ENCODE measurements at places on chromosomes 6 and 20.
A peak's percentile ranks its signal among the peaks of the same experiment; 100 is the strongest.

- DNase-seq, result no peak
Measured at GRCh38 chr20:43576108-43576507, 14.6 kb upstream of the IFT52 start.

DNA sequence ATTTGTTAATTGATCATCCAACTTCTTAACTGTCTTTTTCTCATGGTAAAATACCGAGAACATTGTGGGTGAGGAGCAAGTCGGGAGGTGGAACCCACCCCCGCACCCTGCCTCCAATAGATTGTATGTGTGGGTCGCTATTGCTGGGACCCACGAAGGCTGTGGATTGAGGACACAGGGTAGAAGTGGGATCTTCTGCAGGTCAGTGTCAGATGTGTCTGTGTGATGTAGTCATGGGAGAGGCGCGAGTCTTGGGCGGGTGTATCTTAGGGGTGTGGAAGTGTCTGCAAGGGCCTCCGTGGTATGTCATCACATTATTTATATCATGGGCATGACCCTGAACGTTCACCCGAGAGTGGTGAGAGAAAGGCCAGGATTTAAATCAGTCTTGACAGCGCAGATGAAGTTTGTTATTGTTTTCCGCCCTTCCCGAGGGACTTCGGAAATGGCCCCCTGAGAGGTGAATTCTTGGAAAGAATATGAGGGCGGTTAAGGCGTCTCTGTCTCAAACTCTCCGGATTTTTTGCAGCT, 472 bp upstream of the PAQR8 start:
- peak; percentile 12 for DNase-seq

GRCh38 chr20:1403624-1404023, 10.8 kb upstream of the FKBP1A start:
- DNase-seq, result no peak

GRCh38 chr6:27136978-27137814, 110.3 kb upstream of the PRSS16 start:
- no peak for DNase-seq

DNA sequence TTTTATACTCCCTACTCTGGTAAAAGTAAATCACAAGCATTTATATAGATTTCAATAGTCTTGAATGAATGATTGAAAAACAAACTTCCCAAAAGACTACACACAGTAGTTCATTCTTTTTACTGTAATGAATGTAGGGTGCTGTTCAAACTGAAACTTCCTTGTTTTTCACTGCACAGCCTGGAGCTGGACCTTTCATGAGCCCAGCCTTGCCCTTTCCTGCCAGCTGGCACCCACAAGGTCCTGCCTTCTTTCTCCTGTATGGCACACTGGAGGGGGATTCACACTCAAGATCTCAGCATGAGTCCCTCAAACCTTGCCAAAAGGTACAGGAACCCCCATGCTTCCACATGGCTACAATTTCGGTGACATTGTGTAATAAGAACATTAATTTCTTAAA, 50.9 kb downstream of the COL12A1 start:
- no peak for DNase-seq

GRCh38 chr6:132513831-132514545, 1.1 kb upstream of the STX7 start:
- no peak for DNase-seq

DNA sequence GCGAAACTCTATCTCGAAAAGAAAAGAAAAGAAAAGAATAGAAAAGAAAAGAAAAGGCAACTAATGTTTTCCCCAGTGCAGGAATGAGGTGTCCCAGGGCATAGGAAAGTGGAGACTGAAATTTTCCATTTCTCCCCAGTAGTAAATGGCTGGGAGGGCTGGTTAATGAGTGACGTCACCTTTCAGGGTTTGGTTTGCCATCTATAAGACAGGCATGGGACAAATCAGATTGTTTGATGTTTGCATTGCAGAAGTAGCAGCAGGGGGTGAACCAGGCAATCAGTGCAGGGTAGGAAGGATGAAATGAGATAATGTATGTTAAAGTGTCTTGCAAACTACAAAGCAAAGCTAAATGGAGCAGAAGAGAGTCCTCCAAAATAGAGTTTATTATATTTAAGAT, 533.4 kb downstream of the PKHD1 start:
- no peak for DNase-seq

- DNase-seq, result no peak
Measured at GRCh38 chr20:38460040-38460623, 12.5 kb upstream of the RALGAPB start.

- DNase-seq, result no peak
Measured at GRCh38 chr6:151275566-151275965, 35.8 kb downstream of the AKAP12 start.

GRCh38 chr20:59976156-59976782, 18.0 kb downstream of the CDH26 start:
- no peak for DNase-seq

DNA sequence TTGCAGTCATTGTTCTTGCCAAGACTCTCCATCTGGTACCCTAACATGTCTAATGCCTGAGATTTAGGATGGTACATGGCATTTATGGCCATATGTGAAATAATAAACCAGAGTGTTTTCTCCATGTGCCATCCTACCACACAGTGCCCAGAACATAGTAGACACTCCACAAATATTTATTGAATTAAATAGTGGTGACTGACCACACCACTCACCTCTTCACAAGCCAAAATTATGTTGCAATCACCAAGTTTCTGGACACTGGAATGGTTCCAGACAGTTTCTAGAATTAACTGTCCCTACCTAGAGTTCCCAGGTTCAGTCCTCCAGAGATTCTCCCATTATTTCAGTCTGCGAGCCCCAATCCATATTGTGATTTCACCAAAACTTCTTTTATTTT, 427.3 kb downstream of the KIF16B start:
- no peak for DNase-seq

DNA sequence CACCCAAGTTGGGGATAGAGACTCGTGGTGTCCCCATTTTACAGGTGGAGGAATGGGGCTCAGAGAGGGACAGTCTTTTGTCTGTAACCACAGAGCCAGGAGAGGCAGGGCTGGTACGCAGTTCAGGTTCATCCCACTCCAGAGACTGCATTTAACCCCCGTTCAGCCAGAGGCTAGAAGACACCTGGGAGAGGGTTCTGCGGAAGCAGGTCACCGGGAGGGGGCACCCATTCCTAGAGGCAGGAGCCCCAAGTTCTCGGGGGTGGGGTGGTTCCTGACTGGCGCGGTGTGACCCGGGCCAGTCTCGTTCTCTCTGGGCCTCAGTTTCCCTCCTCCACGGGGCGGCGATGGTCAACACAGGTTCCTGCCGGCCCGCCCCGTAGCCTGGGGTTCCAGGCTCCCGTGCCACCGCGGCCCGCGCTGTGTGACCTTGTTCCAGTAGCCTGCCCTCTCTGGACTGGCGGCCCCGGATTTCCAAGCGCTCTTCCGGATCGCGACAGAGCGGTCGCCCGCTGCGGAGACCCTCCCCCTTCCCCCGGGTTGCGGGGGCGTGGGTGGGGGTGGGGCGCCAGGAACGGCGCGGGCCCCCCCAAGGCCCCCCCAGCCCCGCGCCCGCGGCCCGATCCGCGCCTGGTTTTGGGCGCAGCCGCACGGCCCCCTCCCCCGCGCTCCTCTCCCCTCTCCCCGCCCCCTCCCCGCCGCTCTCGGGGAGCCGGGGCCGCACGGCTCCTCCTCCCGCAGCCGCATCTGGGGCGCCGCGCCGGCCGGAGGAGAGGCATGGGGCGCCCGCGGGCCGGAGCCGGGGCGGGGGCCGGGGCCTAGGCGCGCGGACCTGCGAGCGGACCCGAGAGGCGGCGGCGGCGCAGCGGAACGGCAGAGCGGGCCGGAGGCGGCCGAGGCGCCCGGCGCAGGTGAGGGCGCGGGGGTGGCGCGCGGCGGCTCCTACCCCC, at the start of gene DLGAP4:
DLGAP4 (plus strand) TSS at position 738 of the 950 bp plus-strand sequence. CDS start 125,379 bp downstream, outside the sequence.
- no peak for DNase-seq

DNA sequence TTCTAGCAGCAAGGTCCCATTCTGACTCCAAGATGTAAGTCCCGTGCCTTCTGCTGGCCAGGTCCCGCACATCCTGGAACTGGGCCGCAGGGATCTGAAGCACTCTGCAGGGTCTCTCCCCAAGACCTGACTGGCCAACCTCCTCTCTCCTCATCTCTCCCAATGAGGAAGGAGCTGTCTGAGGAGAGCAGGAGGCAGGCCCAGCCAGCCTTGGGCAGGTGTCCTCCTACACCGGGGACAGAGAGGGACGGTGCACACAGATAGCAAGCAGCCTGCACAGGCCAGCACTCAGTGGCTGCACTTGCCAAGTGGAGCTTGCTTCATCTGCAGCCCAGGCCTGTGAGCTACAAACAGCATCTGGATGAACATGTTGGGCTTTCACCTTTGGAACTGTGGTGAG, 76.8 kb upstream of the CD93 start:
- DNase-seq, result no peak

DNA sequence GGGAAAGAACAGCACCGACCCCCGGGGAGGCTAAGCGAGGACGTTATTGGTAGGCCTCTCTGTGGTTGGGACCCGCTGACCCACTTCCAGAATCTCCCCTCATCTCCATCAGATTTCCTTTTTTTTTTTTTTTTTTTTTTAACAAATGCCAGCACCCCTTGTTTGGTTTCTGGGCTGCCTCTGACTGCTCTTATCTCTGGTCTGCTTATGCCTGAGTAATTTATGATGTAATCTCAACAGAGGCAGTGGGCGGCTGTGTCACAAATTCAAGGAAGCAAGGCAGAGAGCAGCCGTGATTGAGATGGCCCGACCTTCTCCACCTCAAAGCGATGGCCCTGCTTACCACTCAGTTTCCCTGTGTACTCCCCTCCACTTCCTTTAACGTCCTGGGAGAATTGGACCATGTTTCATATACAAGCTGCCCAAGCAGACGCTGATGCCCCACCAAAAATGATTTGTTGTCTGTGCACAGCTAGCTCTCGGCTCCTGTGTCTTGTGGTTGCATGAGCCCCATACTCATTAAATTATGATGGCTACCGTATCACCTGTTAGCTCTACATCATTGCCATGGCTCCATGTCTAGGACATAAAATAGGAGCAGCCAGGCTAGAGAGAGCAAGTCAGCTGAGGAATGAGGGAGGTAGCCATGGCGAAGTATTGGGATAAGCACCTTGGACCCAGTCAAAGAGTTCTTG, 98.1 kb downstream of the ZNF217 start:
- DNase-seq, result no peak

DNA sequence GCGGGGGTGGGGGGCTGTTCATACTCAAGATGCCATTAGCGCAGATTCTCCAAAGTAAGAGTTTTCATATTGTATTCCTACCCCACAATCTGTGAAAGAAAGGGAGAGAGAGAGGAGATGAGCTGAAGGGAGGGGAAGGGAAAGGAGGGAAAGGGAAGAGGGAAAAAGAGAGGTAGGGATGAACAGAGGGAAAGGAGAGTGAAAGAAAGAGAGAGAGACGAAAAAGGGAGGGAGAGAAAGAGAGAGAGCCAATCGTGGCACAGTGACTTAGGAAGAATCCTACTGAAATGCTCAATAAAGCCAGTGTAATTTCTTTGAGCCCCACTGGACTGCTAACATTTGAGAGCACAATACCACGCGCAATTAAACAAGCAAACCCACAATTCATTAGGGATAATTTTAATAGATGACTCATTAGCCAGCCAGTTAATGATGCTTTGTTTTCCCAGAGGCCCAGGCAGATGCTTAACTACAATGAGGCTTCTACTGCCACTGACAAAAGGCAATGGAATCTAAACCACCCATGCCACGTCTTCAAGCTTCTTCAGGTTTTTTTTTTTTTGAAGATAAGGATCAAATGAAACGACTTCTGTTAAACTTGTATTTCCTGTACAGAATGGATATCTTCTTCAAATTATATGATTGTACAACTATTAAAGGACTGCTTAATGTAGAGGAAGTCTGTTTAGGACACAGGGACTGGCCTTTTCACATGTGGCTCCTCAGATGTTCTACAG, 306.8 kb downstream of the FOXC1 start:
- DNase-seq, result no peak

DNA sequence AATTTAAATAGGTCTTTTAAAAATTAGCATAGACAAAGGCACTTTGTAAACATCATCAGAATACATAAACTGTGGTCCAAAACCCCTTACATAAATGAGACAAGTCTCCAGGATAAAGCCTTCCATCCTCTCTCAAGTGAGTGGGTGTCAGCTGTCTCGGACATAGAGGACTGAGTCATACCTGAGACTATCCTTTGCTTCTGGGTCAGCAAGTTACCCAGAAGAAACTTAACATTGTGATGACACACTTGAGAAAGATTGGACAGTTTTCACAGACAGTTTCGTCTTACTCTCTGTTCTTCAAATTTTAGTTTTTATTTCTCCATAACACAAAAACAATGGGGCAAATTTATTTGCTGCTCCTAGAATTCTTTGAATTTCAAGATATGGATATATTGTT, 838.0 kb downstream of the DHX35 start:
- no peak for DNase-seq

DNA sequence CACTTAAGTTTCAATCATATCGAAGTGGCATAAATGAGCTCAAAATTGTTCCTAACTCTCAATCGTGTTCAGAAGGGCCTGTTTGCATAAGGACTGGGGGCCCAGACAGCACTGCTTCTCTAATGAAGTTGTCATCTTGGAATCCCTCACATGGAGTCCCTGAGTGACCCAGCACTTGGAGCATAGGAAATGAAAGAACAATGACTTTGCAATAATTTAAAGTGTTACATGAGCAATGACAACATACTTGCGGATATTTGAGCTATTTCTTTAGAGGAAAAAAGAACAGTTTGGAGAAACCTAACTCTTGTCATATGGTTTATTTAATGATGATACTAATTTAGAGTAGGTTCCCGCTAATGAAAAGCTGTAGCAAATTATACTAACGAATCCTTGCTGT, 239.9 kb downstream of the TSHZ2 start:
- DNase-seq, result no peak

- DNase-seq, result peak; percentile 55
Measured at GRCh38 chr6:111874025-111874415, 768 bp upstream of the FYN start.

DNA sequence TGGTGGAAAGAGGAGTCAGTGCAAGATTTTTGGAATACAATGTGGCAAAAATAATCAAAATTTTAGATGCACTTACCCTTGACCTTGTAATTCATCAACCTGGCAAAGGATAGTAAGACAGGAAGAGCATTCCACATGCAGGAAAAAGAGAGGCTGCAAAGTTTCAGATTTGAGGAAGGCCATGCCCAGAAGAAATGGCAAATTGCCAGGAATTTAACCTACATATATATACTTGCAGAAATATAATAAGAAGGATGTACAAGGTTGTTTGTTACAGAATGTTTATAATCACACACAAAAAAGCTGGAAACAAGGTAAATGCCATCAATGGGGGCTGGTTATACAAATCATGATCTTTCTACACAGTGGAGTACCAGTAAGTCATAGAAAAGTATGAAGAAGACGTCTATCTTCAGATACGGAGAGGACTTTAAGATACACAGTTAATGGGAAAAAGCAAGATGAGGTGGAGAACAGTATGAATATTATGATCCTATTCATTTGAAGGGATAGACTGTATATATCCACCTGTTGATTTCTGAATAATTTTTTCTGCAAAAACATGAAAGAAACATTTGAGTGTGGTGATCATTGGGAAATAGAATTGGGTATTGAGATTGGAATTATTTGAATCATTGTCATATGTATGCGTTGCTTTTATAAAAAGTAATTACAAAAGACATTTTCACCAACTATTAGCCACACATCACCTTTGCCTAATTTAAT, 253.8 kb downstream of the TBC1D7 start:
- DNase-seq, result no peak

- DNase-seq, result no peak
Measured at GRCh38 chr6:16476861-16477260, 238.5 kb downstream of the GMPR start.

- DNase-seq, result no peak
Measured at GRCh38 chr6:154907291-154907690, 87.8 kb upstream of the TIAM2 start.

Measured in stimulated activated CD8-positive, alpha-beta memory T cell treated with anti-CD3 and anti-CD28 coated beads, Interleukin-7, amount 100 ng/mL, for 4 hours (primary cell).